ENCODE measurements at places on chromosomes 11 and 22.

- DNase-seq, result no peak
Observed at GRCh38 chr22:30947173-30947815, 21.3 kb downstream of the MORC2 start.

GRCh38 chr11:125429174-125429707 is 66.8 kb downstream of the FEZ1 start:
- DNase-seq, result no peak

- DNase-seq, result no peak
Observed at GRCh38 chr11:60810569-60810968, 25.4 kb downstream of the MS4A10 start.

DNA sequence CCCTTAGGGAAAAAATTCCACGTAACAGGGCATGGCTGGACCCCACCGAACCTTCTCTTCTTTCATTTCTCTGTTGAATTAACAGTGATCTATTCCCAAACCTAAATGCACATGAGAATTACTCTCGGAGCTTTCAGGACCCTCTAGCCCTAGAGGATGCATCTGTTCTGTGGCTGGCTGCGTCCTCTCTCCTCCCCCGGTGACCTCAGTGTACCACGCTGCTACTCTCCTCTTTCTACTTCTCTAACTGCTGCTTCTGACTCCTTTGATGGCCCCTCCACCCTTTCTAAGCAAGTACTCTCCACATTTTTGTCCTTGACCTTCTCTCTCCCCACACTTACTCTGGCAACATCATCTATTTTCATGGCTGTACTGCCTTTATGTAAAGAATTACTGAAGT is 12.1 kb upstream of the APOA1 start:
- DNase-seq, result no peak

- DNase-seq, result no peak
Observed at GRCh38 chr22:44663256-44663999, 38.6 kb upstream of the PRR5 start.

DNA sequence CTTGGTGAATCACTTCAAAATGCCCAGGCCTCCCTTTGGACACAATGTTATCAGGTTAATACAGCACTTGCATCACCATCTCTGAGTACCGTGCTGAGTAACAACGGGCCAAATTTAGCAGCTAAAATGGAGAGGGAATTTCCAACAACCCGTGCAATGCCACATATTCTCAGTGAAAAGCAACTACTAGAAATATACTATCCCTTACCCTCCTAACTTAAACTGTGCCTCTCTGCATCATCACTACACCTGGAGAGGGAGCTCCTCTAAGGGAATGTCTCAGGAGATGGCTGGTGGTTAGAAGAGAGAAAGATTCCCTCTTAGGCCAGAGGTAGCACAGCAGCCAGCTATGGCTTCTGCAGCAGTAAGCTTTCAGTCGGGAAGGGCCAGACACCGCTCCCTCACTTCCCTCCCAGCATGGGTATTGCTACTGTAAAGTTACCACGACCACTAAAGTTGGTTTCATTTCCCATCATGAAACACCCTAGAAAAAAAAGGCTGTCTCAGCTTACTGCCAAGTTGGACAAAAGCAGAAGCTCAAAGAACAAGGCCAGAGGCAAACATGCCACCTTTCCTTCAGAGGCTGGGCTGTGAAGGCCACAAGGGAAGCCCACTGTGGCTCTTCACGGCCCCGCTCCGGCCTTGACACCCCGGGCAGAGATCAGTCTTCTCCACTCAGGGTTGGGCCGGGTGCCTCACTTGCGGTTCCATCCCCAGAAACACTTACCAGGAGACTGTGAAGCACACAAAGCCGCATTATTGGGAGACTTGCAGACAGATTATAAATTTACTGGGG is 3.9 kb downstream of the MAML2 start:
- DNase-seq, result no peak

GRCh38 chr22:27232077-27232476 is 569.5 kb downstream of the MN1 start:
- no peak for DNase-seq

DNA sequence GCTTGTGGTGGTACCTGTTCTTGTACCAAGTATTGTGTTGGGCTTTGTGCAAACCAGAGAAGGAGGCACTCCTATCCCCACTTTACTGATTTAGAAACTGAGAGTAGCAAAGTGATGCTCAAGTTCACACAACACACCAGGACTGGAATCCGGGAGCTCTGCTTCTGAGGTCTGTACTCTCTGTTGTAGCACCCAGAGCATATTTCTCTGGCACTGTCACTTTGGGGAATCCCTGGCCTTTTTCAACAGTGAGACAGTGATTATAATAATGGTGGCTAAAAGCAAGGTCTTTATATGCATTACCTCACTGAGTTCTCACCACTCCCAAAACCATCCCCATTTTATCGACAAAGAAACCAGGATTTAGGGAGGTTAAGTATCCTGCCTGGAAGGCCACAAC is 362.4 kb downstream of the TENM4 start:
- no peak for DNase-seq

DNA sequence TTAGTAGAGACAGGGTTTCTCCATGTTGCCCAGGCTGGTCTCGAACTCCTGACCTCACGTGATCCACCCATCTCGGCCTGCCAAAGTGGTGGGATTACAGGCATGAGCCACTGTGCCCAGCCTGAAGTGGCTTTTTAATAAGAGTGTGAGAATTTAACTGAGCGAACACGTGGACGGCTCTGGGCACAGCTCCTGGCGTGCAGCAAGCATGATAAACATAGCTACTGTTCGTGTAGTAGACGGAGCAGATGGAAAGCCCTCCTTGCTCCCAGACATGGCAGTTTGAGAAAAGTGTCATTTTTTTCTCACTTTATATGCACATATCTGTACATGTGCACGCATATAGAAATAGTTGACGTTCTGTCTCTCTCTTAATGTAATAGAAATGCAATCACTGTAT is 7.0 kb downstream of the EMID1 start:
- no peak for DNase-seq

DNA sequence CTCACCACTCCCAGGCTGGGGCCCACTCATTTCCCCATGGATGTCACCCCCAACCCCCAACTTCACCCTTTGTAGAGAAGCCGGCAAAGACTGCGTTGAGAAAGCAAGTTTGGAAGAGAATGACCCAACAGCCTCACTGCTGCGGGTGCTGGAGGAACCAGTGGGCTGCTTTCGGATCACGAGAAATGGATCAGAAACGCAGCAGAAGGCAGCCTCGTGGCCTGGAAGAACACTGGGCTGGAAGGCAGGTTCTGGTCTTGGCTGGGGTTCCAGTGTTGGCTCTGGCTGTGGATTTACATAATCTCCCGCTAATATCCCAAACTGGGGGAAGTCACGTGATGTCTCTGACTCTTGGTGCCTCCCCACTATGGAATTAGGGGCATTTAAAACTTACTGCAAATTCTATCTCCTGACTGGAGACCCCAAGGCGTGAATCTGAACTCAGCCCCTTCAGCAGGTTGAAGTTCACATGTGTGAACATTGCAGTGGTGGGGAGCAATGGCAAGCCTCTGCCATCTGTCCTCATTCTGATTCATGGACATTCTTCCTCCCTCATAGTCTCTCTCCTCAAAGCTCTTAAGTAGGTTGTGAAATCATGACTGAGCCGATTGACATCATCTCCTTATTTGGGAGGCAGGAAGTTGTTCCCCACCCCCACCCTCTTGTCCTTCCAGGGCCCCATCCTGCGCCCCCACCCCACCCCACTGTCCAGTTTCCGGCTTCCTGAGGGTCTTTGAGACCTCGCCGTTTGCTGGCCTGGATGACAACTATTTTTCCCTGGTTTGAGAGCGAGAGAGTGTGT is 37.0 kb upstream of the TIMP3 start:
- DNase-seq, result peak; percentile 60

DNA sequence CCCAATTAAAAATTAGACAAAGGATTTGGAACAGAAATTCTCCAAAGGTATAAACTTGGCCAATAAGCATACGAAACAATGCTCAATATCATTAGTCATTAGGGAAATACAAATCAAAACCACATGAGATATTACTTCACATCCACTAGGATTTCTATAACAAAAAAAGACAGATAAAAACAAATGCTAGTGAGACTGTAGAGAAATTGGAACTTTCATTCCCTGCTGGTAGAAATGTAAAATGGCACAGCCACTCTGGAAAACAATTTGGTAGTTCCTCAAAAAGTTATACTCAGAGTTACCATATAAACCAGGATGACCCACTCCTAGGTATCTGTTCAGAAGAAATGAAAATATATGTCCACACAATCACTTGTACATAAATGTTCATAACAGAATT is 71.6 kb downstream of the RPL27A start:
- no peak for DNase-seq

DNA sequence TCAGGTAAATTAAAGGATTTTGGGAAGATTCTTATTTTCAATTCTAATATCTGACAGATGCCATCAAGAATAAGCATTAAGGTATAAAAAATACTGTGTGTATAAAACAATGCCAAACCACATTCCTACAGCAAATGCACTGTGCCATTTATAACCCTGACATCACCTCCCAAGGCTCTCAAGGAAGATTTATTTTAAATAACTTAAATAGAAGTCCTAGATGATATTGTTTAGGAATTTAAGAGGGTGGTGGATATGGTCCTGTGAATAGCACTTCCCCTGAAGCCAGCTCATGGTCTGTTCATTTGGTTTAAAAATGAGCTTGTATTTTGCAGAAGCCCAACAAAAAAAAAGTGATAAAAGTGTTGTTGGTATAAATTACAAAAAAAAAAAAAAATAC is 32.1 kb downstream of the PPIL2 start:
- no peak for DNase-seq

GRCh38 chr11:8381343-8381742 is 117.7 kb upstream of the LMO1 start:
- no peak for DNase-seq

- no peak for DNase-seq
Observed at GRCh38 chr11:133228471-133229329, 303.6 kb downstream of the OPCML start.

- DNase-seq, result no peak
Observed at GRCh38 chr22:27170491-27170890, 513.1 kb downstream of the MIAT start.

- no peak for DNase-seq
Observed at GRCh38 chr22:17120281-17120680, 879 bp downstream of the TMEM121B start.

- peak; percentile 16 for DNase-seq
Observed at GRCh38 chr11:68036717-68037239, 2.0 kb upstream of the TCIRG1 start.

- no peak for DNase-seq
Observed at GRCh38 chr22:48670731-48671130, 1156.9 kb downstream of the BRD1 start.
